ENCODE measurements at places on chromosomes 7 and 10.
A peak's percentile ranks its signal among the peaks of the same experiment; 100 is the strongest.

DNA sequence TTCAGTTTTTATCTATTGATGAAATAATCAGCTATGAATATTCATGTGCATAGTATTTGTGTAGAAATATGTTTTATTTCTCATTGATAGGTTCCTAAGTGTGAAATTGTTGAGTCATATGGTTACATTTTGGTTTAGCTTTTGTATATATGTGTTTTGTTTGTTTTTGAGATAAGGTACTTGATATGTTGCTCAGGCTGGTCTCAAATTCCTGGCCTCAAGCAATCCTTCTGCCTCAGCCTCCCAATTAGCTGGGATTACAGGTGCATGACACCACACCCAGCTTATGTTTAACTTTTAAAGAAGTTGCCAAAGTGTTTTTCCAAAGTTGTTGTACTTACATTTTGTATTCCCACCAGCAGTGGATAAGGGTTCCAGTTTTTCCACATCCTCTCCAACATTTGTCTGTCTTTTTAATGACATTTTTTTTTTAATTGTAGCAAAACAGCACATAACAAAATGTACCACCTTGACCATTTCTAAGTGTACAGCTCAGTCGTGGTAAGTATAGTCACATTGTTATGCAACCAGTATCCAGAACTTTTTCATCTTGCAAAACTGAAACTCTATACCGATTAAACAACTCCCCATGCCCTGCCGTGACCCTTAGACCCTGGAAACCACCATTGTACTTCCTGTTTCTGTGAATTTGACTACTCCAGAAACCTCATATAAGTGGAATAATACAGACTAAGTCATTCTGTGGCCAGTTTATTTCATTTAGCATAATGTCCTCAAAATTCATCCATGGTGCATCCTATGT is 12.6 kb upstream of the UBE2D1 start:
- peak; percentile 54 for DNase-seq

DNA sequence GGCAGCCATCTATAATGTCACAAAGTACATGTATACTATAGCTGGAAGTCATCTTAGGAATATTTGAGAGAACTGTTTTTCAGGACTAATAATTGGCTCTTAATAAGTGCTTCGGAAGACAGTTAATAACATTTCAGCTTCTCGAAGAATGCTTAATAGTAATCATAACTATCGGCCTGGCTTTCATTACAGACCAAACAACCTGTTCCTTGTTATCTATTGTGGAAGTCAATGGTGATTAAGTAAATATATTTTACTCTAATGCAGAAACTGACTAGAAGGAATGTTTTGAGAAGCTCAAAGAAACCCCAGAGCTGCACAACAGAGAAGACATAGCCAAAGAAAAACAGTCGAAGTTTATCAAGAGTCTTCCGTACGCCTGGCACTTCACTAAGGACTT is 106.8 kb upstream of the FAM133B start:
- DNase-seq, result no peak

GRCh38 chr7:146022776-146023175 is 93.8 kb upstream of the CNTNAP2 start:
- DNase-seq, result no peak

- no peak for DNase-seq
Observed at GRCh38 chr7:1674161-1675035, 4.3 kb downstream of the ELFN1 start.

DNA sequence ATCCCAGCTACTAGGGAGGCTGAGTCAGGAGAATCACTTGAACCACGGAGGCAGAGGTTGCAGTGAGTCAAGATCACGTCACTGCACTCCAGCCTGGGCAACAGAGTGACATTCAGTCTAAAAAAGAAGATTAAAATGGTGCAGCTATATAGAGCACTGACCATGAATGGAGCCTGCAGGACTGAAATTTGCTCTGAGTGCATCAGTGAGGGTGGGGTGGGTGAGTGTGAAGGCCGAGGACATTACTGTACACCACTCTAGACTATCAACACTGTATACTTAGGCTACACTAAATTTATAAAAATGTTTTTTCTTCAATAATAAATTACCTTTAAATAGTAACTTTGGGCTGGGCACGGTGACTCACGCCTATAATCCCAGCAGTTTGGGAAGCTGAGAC is 294.7 kb downstream of the PTPRN2 start:
- no peak for DNase-seq

- DNase-seq, result no peak
Observed at GRCh38 chr10:3763035-3763456, 22.0 kb downstream of the KLF6 start.

DNA sequence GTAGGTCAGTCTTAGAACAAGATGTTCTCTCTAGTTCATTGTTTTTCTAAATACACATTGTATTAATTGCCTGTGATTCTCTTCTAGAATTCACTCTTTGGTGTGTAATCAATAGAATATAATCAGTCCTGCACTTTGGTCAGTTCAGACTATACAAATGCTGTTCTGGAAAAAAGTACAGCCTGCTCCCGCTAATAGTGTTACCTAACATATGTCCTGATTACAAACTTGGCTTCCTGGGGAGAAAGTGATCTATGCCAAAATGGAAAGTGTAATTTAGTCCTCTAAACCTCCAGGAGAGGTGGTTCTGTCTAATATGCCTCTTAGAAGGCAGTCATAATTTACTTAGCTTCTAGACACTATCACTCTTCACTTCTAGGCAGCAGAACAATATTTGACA is 215.5 kb downstream of the SEMA3D start:
- DNase-seq, result no peak

DNA sequence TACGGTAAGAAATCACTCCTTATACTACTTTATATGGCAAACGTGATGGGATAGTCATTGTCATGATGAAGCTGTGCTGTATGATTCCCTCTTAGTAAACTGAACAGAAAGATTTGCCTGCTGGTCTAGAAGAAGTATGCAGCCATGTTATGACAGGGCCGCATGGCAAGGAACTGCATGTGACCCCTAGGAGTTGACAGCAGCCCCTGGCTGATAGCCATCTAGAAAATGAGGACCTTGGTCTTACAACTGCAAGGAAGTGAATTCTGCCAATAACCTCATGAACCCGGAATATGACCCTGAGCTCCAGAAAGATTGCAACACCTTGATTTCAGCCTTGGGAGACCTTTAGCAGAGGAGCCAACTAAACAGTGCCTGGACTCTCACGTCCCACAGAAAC is 193.3 kb downstream of the SEMA3E start:
- no peak for DNase-seq

- DNase-seq, result no peak
Observed at GRCh38 chr10:112229901-112230300, 46.3 kb upstream of the GPAM start.

- no peak for DNase-seq
Observed at GRCh38 chr7:79664884-79665676, 211.6 kb upstream of the MAGI2 start.

DNA sequence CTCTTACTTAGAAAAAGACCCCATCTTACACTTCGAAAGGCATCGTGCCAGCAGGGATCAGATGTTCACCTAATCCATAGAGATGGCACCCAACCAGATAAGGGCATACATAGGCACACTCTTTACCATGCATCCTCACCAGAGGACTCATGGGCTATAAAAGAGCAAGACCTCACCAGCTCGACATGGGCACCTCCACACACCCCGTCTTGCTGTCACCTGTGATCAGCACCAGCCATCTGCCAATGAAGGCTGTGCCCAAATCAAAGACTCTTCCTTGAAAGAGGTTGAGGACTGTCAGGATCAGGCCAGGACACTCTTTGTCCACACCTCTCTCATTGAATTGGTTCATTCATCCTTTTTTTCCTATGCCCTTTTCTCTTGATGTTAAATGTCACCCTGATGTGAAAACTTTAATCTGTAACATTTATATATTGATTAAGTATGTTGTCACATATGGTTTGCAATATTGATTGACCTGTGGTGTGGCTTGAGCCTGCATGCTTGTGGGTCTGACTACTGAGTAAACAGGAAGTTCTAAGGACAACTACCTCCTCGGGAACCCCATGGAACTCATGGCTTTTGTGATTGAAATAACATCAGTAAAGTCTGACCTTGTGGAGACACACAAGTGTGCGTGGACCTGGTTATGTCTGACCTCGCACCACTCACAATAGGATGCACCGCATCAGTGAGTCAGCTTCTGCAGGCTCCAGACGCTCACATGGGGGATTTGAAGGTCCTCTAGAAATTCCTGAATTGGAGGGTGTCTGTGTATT is 75.5 kb downstream of the HTR5A start:
- no peak for DNase-seq

- DNase-seq, result no peak
Observed at GRCh38 chr7:84190016-84190705, 4.4 kb downstream of the SEMA3A start.

GRCh38 chr10:13528123-13528874 is 515 bp downstream of the BEND7 start:
- DNase-seq, result no peak

DNA sequence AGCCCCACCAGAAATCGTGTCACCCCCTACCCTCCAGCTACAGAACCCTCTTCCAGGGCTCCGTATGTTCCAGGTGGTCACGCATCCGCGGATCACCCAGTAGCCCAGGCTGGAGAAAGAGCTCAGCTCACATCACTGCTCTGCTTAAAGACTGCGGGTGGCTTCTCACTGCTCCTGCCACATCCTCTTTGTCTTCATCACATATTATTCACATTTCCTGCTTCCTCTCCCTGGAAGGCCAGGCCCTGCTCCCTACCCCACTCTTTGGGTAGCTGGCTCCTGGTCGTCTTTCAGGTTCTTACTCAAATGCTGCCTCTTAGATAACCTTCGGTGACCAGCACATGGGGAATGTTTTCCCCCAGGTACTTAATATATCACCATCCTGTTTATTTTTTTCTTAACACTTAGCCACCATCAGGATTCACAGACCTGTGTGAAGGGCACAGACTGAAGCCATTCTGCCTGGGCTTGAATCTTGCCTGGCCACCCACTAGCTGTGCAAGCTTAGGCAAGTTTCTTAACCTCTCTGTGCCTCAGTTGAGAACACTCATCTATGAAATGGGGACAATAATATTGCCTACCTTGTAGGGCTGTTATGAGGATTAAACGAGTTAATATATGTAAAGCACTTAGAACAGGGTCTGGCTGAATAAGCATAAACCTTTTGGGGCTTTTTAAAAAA is 307.8 kb downstream of the PRPF18 start:
- DNase-seq, result no peak

DNA sequence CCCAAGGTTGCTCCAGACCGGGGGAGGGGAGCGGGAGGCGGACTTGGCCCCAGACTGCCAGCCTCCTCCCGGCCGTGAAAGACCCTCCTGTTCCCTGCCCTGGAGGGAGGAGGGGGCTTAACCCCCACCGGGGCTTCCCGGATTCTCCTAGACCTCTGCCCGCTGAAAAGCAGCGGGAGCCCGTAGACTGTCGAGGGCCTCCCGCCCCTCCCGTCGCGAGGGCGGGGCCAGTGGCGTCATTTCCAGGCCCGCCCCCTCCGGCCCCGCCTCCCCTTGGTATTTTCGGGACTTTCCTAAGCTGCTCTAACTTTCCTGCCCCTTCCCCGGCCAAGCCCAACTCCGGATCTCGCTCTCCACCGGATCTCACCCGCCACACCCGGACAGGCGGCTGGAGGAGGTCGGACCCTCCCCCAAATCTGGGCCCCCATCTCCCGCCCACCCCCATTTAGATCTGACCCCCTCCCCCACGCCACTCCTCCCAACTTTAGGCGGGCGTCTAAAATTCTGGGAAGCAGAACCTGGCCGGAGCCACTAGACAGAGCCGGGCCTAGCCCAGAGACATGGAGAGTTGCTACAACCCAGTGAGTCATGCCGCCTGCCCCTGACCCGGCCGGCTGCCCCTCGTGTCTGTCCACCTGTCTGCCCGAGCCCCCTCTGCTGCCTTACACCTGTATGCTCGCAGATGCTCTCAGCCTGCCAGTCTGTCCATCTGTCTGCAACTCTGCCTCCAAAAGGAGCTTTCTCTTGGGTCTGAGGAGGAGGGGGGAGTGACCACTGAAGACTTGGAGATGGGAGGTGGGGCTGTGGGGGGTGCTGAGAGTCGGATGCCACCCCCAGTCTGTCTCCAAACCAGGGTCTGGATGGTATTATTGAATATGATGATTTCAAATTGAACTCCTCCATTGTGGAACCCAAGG is at the start of gene NFKB2:
NFKB2 (plus strand) TSS at position 306 of the 917 bp plus-strand sequence; CDS start at position 561, 255 bp downstream.
- DNase-seq, result peak; percentile 95

DNA sequence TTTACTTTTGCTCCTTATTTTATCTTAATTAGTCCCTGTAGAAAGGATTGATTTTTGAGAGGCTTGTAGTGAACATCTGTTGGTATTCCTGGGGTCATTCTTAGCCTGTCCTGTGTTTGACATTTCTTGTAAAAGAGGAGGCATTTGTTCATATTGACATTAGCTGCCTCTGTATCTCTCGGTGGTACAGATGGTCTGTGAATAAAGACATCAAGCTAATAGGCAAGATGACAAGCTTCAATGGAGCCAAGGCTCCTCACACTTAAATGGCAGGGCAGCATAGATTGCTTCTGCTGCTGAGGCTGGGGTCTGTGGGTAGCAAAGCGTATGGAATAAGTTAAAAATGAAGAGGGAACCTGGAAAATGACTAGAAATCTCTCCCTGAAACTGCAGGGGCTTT is 687.6 kb downstream of the LRMDA start:
- no peak for DNase-seq

GRCh38 chr10:95467162-95467599 is 94.0 kb downstream of the SORBS1 start:
- no peak for DNase-seq

GRCh38 chr10:103748020-103748419 is 107.4 kb downstream of the SH3PXD2A start:
- DNase-seq, result no peak

- no peak for DNase-seq
Observed at GRCh38 chr10:52662256-52662655, 110.3 kb downstream of the MBL2 start.

GRCh38 chr7:107857541-107857912 is 33.5 kb upstream of the DLD start:
- DNase-seq, result no peak

- no peak for DNase-seq
Observed at GRCh38 chr7:141370650-141371049, 180.6 kb upstream of the AGK start.

DNA sequence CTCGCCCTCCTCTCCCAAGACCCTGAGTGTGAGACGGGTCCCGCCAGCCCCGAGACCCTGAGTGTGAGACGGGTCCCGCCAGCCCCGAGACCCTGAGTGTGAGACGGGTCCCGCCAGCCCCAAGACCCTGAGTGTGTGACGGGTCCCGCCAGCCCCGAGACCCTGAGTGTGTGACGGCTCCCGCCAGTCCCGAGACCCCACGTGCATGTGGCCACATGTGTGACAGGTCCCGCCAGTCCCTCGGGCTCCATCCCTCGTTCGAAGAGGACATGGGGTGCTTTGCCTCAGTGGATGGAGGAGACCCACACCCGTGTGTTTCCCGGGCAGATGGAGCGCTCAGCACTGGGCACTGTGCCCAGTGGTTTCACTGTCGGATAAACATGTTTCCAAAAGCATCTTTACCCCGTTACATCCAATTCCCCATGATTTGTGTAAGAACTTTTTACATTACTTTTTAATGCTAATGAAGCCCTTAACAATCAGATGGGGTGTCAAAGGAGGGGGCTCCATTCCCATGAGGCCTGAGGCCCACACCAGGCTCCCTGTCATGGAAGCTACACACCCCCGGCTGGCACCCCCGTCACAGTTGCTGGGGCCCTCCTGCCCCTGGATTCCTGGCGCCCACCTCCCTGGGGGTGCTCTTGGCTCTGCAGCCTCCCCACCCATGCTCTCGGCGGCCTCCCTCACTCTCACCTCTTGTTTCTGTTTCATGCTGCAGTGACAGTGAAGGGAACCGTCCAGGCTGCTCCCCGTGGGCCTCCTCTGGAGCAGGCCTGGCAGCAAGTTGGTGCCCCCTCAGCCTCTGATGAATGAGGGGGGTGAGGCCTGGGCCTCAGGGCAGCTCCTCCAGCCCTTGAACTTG is 48.5 kb upstream of the CFAP46 start:
- no peak for DNase-seq
